ENCODE measurements at places on chromosomes 5 and 9.

DNA sequence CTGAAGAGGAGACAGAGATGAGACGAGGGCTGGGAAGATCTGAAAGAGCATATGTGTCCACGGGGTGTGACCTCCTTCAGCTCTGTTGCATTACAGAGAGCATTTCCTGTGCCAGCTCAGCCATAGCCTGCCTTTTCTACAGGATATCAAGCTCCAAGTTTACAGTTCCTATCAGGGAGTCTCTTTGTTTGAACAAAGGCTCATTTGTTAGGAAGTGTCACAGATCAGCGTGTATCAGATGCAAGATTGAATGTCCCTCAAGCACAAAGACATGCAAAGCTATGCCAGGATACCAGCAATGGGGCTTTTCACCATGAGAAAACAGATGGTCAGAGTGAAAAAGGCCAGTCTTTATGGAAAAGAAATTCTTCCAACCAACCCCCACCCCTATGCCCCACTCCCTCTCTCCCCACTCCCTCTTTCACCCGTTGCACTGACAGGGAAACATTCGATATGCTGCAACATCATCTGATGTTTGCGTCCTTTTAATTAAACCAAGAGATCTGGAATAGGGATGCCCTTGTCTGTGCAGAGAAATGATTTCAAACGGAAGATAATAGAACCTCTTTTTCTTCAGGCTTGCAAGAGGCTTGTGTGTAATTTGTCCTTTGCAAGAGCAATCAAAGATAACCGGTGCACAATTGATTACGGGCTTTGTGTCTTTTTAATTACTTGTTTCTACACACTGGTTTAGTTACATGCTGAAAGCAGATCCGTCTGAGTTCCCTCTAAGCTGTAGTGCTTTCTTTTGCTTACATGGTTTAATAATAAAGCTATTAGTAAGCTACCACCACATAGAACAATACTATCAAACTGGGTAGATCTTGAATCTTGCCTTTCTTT is 263.1 kb upstream of the RGMB start:
- DNase-seq, result no peak

GRCh38 chr5:54457094-54457862 is 1.8 kb downstream of the HSPB3 start:
- DNase-seq, result peak; percentile 63

- DNase-seq, result no peak
Observed at GRCh38 chr5:151598984-151599383, 7.9 kb upstream of the FAT2 start.

DNA sequence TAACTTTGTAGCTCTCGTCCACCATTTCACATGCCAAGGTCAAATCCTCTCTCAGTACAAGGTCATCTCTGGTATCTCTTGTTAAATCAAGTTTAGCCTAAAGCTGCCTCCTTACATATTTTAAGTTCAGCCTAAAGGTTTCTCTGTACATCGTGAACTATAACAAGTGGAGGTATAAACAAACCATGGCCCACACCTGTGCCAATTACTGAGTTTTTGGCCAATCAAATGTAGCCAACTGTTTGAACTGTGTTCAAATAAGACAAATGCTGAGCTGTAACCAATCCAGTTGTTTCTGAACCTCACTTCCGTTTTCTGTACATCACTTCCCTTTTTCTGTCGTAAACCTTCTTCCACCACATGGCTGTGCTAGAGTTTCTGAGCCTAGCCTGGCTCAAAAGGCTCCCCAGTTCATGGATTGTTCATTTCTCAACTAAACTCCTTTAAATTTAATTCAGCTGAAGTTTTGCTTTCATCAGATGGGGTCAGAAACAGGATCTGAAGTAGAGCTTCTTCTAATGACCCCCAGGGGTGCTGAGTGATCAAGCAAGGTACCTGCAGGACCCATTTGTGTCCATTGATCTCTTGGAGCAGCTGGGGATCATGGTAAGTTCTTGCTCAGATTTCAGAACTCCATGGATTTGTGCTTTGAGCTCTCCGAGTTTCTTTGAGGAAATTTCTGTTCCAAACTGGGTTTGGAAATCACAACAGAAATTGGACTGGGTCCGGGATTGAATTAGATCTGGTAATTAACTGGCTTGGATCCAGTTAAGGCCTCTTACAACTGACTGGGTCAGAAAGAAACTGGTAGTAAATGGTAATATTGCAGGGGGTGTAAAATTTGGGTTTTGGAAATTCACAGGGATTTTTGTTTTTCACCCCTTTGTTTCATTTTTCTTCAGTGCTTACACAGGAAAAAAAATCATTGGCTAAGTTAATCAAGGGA is 11.0 kb upstream of the NANS start:
- DNase-seq, result no peak

- no peak for DNase-seq
Observed at GRCh38 chr5:126917918-126918614, 112.3 kb downstream of the MARCHF3 start.

GRCh38 chr5:118577621-118578020 is 410.7 kb downstream of the DTWD2 start:
- DNase-seq, result no peak

DNA sequence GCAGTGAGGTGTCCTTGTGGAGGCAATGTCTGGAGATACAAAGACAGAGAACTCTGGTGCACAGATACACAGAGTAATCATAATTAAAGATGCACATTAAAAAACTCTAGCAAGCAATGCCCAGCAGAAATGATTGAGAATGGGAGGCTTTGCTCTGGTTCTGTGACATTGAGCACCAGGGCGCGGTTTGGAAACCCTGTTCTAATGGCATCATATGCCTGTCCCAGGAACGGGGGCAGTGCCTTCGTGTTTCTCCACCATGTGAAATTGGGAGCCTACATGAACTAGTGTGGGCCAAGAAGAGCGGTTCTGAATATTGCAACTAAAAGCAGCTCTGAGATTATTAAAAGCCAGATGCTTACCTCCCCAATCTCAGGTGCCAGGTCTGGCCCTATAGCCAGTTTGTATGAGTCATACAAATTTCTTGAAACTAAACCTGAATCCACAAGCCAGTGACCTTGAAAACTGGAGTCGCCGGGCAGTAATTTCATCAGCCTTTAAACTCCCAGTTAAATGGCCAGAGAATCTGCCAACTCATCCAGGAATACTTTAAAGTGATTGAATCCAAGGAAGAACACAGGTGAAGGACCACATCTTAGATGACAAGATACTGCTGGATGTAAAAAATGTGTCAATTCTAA is 22.2 kb upstream of the CTSL start:
- DNase-seq, result no peak

GRCh38 chr9:79665369-79665768 is 93.6 kb downstream of the TLE4 start:
- no peak for DNase-seq

DNA sequence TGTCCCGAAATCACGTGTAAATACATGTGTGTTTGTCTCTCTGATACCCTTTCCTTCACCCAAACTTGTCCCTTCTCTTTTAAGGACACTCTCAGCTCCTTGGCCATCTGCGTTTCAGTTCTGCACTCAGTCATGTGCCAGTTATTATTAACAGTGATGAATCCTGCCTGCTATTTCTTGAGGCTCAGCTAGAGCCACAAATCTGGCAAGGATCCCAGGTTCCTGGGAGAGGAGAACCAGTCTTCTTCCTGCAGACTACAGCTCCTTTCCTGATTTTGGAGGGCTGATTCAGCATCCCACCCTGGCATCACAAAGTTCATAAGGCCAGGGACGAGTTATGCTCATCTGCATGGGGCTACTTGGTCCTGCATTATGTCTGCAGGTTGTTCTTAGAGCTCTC is 5.6 kb downstream of the MAMDC2 start:
- DNase-seq, result peak; percentile 92

- DNase-seq, result no peak
Observed at GRCh38 chr5:175003531-175003930, 279.1 kb downstream of the MSX2 start.

GRCh38 chr5:61623401-61624069 is 291.5 kb downstream of the ZSWIM6 start:
- DNase-seq, result no peak

DNA sequence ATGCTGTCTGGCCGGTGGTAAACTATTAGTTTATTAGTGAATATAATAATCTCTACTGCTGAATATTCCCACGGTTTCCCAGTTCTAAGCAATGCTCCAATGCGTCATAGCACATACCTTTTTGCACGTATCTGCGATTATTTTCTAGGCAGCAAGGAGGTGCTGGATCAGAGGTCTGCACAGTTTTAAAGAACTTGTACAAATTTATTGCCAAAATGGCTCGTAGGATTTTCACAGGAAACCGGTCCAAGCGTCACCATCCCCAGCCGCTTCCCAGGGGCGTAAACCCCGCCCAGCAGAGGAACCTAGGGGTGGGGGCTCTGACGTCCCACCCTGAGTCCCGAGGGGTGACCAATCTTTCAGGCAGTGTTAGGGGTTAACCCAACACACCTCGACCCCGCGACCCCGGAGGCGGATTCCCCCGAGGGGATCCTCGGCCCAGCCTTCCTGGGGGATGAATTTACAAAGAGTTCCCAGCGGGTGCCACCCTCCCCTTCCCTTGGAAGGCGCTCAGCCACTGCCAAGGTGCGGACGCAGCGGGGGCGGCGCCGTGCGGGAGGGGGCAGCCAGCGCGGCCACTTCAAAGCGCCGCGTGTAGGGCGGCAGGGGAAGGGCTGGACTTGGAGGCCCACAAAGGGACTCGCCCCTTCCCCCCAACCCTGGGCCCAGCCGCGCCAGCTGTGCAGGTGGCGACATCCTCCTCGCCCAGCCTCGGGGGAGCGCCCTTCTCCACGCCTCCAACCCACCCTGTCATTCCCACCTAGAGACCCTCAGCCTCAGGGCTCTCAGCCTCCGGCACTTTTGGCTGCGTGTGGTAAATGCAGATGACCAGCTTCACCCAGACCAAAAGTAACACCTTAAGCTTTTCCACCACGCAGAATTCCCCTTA is 43.5 kb upstream of the TCF7 start:
- DNase-seq, result peak; percentile 84

GRCh38 chr9:128292009-128292408 is 15.9 kb downstream of the SWI5 start:
- no peak for DNase-seq

DNA sequence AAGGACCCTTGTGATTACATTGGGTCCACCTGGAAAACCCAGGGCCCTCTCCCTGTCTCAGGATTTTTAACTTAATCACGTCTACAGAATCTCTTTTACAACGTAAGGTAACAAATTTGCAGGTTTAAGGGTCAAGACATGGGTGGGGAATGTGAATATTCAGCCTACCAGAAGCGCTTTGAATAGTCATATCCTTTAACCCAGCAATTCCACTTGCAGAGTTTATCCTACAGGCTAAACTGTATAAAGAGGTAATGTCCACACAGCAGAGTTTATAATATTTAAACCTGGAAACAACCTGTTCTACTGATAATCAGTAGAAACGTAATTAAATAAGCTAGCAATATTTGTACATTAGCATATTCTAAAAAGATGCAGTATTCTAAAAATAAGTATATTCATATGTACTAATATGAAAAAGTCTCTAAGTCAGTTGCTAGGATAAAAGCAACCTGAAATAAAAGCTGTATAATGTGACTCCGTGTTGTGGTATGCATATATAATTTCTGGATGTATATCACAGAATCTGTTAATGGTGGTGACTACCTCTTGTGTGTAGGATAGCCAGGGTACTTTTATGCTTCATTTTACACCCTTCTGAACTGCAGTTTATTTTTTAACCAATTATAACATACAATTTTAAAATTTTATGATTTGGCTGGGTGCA is 14.1 kb upstream of the NIPAL4 start:
- DNase-seq, result no peak

DNA sequence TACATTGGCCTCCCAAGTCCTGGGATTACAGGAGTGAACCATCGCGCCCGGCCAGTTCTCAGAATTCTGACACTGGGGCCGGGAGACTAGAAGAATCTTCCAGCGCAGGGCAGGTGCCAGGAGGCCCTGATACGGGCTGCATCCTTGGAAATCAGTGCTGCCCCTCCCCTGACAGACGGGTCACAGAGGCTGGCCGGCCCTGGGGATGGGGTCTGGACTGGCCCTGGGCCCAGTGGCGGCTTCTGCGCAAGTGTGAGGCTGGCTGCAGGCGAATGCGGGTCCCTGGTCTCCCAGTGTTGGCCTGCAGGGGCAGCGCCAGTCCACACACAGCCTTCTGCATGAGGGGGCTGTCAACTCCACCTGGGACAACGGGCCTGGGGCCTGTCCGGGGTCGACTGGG is 831 bp upstream of the TBC1D9B start:
- peak; percentile 23 for DNase-seq

GRCh38 chr9:121299467-121300282 is 31.7 kb downstream of the GSN start:
- DNase-seq, result peak; percentile 94

DNA sequence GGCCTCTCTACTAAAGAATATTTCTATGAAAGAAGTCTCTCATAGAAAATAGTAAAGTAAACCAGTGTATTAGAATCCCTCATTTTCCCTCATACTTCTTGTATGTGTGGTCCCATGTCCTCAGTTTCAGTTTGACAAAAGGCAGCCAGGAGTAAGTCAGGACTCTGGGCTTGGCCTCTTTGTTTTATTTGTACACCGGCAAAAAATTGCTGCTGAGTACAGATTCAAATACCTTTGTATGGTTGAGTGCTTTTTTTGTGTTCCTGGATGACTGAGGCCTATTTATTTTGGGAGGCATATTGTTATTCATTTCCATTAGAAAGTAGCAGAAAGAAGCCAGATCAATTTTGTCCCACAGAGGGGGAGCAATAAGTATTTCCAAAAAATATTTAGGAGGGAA is 47.3 kb upstream of the CEP78 start:
- no peak for DNase-seq

DNA sequence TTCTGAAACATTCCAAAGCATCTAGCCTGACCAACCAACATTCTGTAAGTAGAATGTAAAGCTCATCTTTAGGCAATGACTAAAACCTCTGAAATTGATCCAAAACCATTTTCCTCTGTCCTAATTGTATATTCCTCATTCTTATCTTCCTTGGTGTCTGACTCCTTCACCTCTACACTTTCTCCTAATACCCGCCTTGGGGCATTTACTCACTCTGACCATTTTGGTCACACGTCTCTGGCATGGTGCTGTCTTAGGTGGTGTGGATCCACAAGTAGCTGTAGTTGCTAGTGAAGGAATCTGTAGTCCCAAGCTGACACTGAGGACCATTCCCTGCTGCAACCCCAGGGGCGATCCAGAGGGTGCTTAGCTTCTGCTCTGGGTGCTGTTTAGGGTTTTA is 40.8 kb upstream of the LMNB1 start:
- DNase-seq, result no peak

DNA sequence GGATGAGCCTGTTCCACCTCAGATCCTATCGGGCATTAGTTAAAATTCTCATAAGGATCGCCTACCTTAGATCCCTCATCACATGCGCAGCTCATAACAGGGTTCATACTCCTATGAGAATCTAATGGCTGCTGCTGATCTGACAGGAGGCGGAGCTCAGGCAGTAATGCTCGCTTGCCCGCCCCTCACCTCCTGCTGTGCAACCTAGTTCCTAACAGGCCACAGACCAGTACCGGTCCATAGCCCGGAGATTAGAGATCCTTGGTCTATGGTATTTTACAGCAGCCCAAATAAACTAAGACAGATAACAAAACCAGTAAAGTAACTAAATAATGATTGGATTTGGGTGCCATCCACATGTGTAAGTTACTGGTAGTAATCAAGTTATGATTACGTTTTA is 17.5 kb downstream of the GOLPH3 start:
- DNase-seq, result no peak

Data from osteoblast (primary cell).